ENCODE measurements at places on chromosomes 11 and 22. TPM values are rescaled to one million over a fixed set of nuclear protein-coding genes. Genes with fewer than 3 reads are reported as not detected.
A peak's percentile ranks its signal among the peaks of the same experiment; 100 is the strongest.

DNA sequence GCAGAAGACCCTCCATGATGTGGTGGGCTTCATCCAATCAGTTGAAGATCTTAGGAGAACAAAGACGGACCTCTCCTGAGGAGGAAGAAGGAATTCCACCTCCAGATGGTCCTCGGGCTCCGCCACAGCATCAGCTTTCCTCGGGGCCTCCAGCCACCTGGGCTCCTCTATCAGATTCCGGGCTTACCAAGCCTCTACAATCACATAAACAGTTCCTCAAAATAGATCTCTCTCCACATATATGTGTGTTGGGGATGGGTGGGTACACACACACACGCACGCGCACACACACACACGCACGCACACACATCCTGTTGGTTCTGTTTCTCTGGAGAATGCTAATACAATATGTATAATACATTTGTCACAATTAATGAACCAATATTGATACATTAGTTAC is 18.8 kb upstream of the NLRP6 start:
- H3K27ac ChIP-seq: no peak overlapping the region
- no peak for DNase-seq
- H3K4me3 ChIP-seq: no peak overlapping the region
- no peaks in the 10 kb centered on the region for H3K36me3 ChIP-seq
- H3K27me3 ChIP-seq: no peaks in the 10 kb centered on the region
- H3K4me1 ChIP-seq: no peaks in the 10 kb centered on the region

GRCh38 chr11:83970061-83970671 is 684.0 kb upstream of the CCDC90B start:
- peaks cover 9% of the 10 kb centered on the region for H3K4me1 ChIP-seq
- no peaks in the 10 kb centered on the region for H3K36me3 ChIP-seq
- DNase-seq: no peak
- no peak overlapping the region for H3K27ac ChIP-seq
- no peak overlapping the region for H3K4me3 ChIP-seq

GRCh38 chr11:34180040-34180813 is 74.8 kb downstream of the NAT10 start:
- DNase-seq: no peak
- peaks cover 11% of the 10 kb centered on the region for H3K4me1 ChIP-seq
- no peak overlapping the region for H3K4me3 ChIP-seq
- H3K36me3 ChIP-seq: no peaks in the 10 kb centered on the region
- H3K27me3 ChIP-seq: peaks cover 20% of the 10 kb centered on the region

CHEK2 gene
- total RNA-seq: 94.4 TPM

DNA sequence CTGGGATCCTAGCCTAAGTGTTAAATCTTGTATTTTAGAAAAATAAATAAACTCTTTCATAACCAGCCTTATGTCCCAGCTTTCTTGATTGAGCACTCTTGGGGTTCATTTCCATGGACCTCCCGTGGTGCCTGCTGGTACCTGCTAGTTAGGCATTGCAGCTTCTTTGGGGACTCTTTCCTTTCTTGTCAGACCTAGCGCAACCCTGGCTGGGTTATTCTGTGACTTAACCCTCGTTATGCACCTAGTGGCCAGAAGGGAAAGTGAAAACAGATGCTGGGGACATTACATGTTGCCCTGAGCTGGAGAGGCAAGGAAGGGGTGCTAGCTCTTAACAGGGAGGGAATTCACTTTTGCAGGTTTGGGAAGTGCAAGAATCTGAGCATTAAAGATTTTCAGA is 46.8 kb downstream of the APIP start:
- DNase-seq: peak; percentile 30
- no peaks in the 10 kb centered on the region for H3K4me1 ChIP-seq
- H3K27me3 ChIP-seq: no peaks in the 10 kb centered on the region
- no peak overlapping the region for H3K27ac ChIP-seq
- H3K36me3 ChIP-seq: no peaks in the 10 kb centered on the region

CD3G gene
- total RNA-seq: not detected

- no peak for DNase-seq
- H3K36me3 ChIP-seq: no peaks in the 10 kb centered on the region
- no peak overlapping the region for H3K4me3 ChIP-seq
- H3K27me3 ChIP-seq: no peaks in the 10 kb centered on the region
- H3K27ac ChIP-seq: no peak overlapping the region
Measured at GRCh38 chr11:7364660-7365059, 113.0 kb downstream of the SYT9 start.

GRCh38 chr11:117418737-117419481 is 91.3 kb downstream of the CEP164 start:
- no peak overlapping the region for H3K27ac ChIP-seq
- H3K4me1 ChIP-seq: no peaks in the 10 kb centered on the region
- H3K27me3 ChIP-seq: no peaks in the 10 kb centered on the region
- H3K36me3 ChIP-seq: no peaks in the 10 kb centered on the region
- no peak overlapping the region for H3K4me3 ChIP-seq

GRCh38 chr22:27309697-27310096 is 491.9 kb downstream of the MN1 start:
- peaks cover 31% of the 10 kb centered on the region for H3K4me1 ChIP-seq
- H3K4me3 ChIP-seq: no peak overlapping the region
- H3K27me3 ChIP-seq: peaks cover 20% of the 10 kb centered on the region
- no peaks in the 10 kb centered on the region for H3K36me3 ChIP-seq

- H3K4me1 ChIP-seq: peaks cover 27% of the 10 kb centered on the region
- DNase-seq: no peak
- no peak overlapping the region for H3K27ac ChIP-seq
- H3K4me3 ChIP-seq: no peak overlapping the region
- H3K27me3 ChIP-seq: no peaks in the 10 kb centered on the region
- no peaks in the 10 kb centered on the region for H3K36me3 ChIP-seq
Measured at GRCh38 chr11:129313541-129314297, 61.9 kb upstream of the BARX2 start.

GRCh38 chr11:120549346-120549745 is 37.8 kb downstream of the GRIK4 start:
- no peak overlapping the region for H3K27ac ChIP-seq
- no peak overlapping the region for H3K4me3 ChIP-seq
- DNase-seq: no peak
- no peaks in the 10 kb centered on the region for H3K27me3 ChIP-seq
- H3K4me1 ChIP-seq: peaks cover 4% of the 10 kb centered on the region

DNA sequence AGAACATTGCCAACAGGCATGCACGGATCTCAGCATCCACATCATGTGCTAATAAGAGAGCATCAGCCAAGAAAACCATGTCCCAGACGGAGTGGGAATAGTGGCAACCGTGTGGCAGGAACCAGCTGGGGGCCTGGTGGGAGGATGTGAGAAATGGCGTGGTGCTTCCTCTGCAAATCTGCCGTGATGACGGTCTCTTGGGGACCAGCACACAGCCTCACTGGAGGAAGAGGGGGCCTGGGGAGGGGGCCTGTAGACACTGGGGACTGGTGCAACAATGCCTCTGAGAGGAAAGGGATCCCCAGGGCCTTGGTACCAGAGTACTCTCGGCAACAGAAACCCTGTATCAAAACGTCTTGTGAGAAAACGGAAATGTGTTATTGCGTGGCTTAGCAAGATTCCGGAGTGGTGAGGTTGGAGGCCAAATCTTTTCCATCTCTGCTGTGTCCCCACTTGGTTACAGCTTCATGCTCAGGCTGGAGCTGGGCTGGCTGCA is 154.3 kb upstream of the TBCEL start:
- H3K4me1 ChIP-seq: no peaks in the 10 kb centered on the region
- H3K4me3 ChIP-seq: no peak overlapping the region
- H3K36me3 ChIP-seq: no peaks in the 10 kb centered on the region
- H3K27ac ChIP-seq: no peak overlapping the region
- no peak for DNase-seq

- H3K4me3 ChIP-seq: no peak overlapping the region
- H3K36me3 ChIP-seq: no peaks in the 10 kb centered on the region
- peaks cover 6% of the 10 kb centered on the region for H3K4me1 ChIP-seq
Measured at GRCh38 chr11:132848336-132848735, 684.0 kb downstream of the OPCML start.

- H3K4me3 ChIP-seq: no peak overlapping the region
- H3K36me3 ChIP-seq: no peaks in the 10 kb centered on the region
- no peak overlapping the region for H3K27ac ChIP-seq
- H3K27me3 ChIP-seq: no peaks in the 10 kb centered on the region
Measured at GRCh38 chr11:113526521-113526920, 51.3 kb upstream of the DRD2 start.

DNA sequence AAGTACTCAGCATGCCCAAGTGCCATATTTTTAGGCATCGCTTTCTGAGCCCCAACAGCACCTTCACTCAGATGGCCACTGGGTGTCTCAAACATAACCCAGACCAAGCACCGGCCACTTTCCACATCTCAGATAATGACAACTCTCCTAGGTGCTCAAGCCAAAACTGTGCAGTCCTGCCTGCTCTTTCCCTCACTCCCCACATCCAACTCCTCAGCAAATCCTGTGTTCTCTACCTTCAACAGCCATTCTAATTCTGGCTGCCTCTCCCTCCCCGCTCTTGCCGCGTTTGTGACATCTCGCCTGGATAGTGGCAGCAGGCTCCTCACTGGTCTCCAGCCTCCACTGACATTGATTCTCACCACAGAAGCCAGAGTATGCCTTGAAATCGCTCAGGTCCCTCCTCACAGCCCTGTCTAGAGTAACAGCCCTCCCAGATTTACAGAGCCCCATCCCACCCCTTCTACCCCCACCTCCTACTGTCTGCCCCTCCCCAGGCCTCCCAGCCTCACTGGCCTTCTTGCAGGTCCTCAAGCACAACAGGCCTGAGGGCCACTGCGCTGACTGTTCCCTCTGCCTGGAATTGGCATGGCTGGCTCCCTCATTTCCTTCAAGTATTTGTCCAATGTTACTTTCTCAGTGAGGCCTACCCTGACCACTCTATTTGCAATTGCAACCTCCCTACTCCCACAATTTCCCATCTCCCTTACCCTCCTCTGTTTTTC is 1.3 kb upstream of the PHETA2 start:
- H3K4me3 ChIP-seq: no peak overlapping the region
- peaks cover 9% of the 10 kb centered on the region for H3K4me1 ChIP-seq
- DNase-seq: no peak
- no peaks in the 10 kb centered on the region for H3K36me3 ChIP-seq
- no peak overlapping the region for H3K27ac ChIP-seq

SOX6 gene
- 8.3 TPM for total RNA-seq

DNA sequence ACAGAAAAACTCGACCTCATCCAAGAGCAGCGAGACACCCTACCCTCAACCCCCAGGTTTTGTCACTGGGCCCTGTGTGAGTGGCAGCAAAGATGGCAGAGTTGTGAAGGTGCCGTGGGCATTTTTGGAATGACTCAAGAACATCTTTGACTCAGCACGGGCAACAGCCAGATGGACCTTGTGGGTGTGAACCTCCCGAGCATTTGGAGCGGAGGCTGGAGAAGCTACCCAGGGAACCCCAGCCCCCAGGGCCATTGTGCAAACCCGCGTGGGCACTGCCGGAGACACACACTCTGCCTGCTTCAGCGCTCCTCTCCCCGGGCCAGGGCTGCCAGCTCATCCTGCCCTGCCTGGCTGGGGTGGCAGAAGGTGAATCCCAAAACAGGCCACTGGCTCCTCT is 66.1 kb downstream of the PANX1 start:
- H3K27ac ChIP-seq: no peak overlapping the region
- H3K27me3 ChIP-seq: no peaks in the 10 kb centered on the region
- no peaks in the 10 kb centered on the region for H3K4me1 ChIP-seq
- no peak for DNase-seq
- H3K36me3 ChIP-seq: no peaks in the 10 kb centered on the region

GRCh38 chr11:76614471-76615179 is 55.9 kb downstream of the LRRC32 start:
- no peaks in the 10 kb centered on the region for H3K36me3 ChIP-seq
- H3K4me1 ChIP-seq: peaks cover 10% of the 10 kb centered on the region
- H3K4me3 ChIP-seq: no peak overlapping the region
- no peak overlapping the region for H3K27ac ChIP-seq
- DNase-seq: no peak

GRCh38 chr11:22711071-22711770 is 44.8 kb downstream of the GAS2 start:
- no peaks in the 10 kb centered on the region for H3K27me3 ChIP-seq
- DNase-seq: no peak
- no peaks in the 10 kb centered on the region for H3K4me1 ChIP-seq
- no peaks in the 10 kb centered on the region for H3K36me3 ChIP-seq
- no peak overlapping the region for H3K27ac ChIP-seq
- no peak overlapping the region for H3K4me3 ChIP-seq

DNA sequence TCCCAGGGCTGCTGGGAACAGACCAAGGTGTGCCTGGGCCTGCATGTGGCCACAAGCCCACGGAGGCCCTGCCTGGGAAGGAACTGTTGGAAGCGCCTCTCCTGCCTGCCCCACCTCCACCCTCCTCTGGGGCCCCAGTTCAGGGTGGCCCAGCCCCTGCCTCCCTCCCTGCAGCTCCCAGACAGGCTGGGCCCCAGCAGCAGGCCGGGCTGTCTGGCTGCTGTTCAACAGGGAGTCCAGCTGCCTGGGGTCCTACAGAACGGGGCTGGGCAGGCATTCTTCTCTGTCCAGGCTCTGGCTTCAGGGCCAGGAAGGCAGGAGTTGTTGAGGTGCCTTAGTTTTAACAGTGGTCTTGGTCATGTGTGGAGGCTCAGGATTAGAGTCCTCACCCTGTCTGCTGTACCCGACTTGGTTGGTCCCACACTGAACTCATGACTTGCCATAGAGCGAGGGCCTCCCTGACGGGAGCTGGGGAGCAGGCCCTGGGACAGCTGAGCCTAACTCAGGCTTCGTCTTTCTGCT is 11.8 kb downstream of the PRDM11 start:
- no peak overlapping the region for H3K27ac ChIP-seq
- no peaks in the 10 kb centered on the region for H3K27me3 ChIP-seq
- H3K4me1 ChIP-seq: peaks cover 8% of the 10 kb centered on the region
- H3K36me3 ChIP-seq: no peaks in the 10 kb centered on the region
- H3K4me3 ChIP-seq: no peak overlapping the region
- DNase-seq: peak; percentile 36

VPS26B gene
- 19.5 TPM for total RNA-seq

DNA sequence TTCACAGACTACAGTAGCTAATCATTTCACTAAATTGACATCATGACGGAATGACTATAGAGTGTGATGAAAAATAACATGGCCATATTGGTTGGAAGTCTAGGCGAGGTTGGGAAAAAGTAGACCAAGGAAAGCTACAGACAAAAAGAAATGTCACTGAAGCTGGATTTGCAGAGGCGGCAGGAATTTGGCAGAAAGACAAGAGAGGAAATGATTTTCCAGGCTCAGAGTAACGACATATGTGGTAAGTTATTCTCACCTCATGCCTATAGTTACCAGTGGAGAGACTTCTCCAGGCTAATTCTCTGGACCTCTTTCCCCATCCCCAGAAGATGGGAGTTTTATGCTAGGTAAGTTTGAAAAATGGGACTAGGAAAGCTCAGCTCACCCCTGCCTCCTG is 1005.8 kb upstream of the CCDC90B start:
- H3K4me3 ChIP-seq: no peak overlapping the region
- H3K36me3 ChIP-seq: no peaks in the 10 kb centered on the region
- no peaks in the 10 kb centered on the region for H3K4me1 ChIP-seq
- no peaks in the 10 kb centered on the region for H3K27me3 ChIP-seq
- DNase-seq: no peak

LAYN gene
- total RNA-seq: 0.26 TPM
